Smooth muscle cell of the pulmonary artery (primary cell): ENCODE measurements at places on chromosomes 3 and 15. TPM values are rescaled to one million over a fixed set of nuclear protein-coding genes. Genes with fewer than 3 reads are reported as not detected.

The MINAR1 gene
- total RNA-seq: 1.2 and 1.6 TPM in 2 replicates

The MYO5C gene
- total RNA-seq: 0.07 and 0.10 TPM in 2 replicates

The TBC1D21 gene
- total RNA-seq: not detected in 2 replicates

The SLC28A1 gene
- total RNA-seq: 0.10 TPM in 1 of 2 replicates, not detected in the other

The NEDD4 gene
- 20.5 and 22.8 TPM in 2 replicates for total RNA-seq

The NR1I2 gene
- total RNA-seq: 0.20 and 0.23 TPM in 2 replicates

The PLOD2 gene
- total RNA-seq: 819 and 1,169 TPM in 2 replicates

The TMEM41A gene
- 13.6 and 15.2 TPM in 2 replicates for total RNA-seq
